ENCODE measurements at places on chromosomes 7 and 10.

GRCh38 chr7:128744366-128744905 is 5.3 kb downstream of the CALU start:
- DNase-seq, result no peak

- DNase-seq, result no peak
These were observed 13.7 kb downstream of the HTRA1 start for GRCh38 chr10:122475100-122475499.

- no peak for DNase-seq
These were observed 100.3 kb downstream of the C10orf90 start for GRCh38 chr10:126570245-126570570.

GRCh38 chr10:42930516-42931192 is 146.2 kb upstream of the RET start:
- no peak for DNase-seq

DNA sequence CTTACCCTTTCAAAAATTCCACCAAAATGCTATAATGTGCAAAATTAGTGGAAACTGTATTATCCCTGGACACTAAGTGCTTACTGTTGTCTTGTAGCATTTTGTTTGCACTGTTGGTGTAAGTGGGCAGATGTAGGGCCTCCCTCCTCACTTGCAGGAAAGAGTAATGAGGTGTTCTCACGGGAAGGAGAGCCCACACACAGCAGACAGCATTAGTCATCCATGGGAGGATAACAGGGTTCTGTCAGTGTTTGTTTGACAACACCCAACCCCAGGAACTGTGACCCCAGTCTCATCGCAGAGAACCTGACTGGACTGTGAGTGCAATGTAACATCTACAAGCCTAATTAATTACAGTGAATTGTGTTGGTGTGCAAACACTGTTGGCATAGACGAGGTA is 58.7 kb upstream of the VSTM2A start:
- DNase-seq, result no peak

DNA sequence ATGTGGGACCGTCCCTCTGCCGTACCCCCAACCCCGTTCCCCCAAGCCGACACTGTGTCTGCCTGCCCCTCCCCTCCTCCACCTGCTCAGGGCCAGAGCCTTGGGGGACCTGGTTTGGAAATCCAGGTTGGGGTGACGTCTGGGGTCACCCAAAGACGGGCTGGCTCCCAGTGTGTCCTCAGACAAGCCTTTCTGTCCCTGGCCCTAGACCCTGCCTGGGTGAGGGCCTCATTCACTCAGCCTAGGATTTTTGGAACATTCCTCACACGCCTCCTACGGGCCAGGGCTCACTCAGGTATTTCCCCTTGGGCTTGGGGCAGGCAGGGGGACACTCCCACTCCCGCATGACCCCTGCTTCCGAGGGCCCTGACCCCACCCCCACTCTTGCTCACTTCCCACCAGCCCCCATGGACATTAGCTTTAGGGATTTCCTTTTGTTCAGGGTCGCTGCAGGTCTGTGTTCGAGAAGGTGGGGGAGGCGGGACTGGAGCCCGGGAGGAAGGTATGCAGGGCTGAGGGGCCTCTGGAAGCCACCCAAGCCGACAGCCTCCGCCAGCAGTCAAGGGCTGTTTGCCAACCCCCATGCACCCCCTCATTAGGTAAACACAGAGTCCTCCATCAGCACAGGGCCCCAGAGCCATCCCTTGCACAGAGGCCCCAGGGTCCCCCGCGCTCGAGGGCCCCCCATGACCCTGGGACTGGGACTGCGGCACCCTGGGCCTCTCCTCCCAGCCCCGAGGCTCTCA is 35.1 kb downstream of the PDGFA start:
- no peak for DNase-seq

GRCh38 chr7:65307651-65308299 is 65.9 kb upstream of the ZNF92 start:
- DNase-seq, result peak; percentile 71

GRCh38 chr7:43954524-43955228 is 28.4 kb downstream of the UBE2D4 start:
- DNase-seq, result no peak

DNA sequence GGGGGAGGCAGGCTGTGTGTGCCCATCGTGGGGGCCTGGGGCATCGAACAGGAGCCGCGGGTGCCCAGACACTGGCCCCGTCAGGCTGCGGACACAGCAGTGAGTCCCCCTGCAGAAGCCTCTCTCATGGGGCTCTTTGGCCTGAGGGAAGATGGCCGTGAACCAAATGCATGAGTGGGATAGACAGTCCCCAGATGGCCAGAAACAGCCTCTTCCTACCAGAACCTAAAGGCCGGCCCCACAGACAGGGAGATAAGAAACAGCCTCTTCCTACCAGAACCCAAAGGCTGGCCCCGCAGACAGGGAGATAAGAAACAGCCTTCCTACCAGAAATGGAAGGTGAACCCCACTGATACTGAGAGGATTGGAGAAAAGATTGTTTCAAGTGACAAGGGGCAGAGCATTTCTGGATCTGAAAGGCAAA is 16.6 kb downstream of the IDI2 start:
- no peak for DNase-seq

GRCh38 chr7:31890198-31890597 is 180.0 kb downstream of the PDE1C start:
- no peak for DNase-seq

DNA sequence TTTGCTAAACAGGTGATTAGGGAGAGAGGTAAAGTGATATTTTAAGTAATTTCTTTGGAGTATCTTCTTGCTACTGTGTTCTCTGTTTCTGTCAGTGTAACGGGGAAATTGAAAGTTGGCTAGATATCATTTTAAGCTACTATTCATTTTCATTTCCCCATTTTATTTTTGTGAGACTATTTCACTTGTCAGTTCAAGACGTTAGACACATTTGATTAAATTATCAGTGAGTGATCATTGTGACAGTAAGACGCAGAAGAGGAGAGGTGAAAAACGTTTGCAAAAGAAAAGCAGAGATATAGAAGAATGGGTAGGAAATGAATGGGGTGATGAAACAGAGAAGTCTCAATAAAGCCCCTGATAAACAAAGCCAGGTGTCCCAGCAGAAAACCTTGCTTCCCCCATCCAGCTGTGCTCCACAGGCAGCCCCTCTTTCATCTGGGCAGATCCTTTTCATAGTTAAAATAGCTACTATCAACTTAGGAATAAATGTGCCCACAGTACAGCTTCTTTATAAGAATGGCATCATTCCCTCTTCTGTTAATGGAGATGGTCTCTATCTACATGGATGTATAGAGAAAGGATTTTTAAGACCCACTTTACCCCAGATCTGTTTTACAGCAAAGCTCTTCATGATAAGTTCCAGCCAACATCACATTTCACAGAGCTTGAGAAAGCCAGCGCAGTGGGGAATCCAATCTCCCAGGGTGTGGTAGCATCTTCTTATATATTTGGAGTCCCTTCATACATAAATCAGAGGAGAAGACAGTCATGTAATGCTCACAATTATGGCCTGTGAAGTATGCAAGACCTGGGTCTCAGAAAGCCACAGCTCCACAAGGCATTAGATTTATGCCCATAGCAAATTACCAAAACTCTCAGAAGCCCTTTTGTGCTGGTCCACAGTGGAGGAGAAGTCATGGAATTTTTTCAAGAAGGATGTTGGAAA is 138.1 kb upstream of the ITGB1 start:
- no peak for DNase-seq

DNA sequence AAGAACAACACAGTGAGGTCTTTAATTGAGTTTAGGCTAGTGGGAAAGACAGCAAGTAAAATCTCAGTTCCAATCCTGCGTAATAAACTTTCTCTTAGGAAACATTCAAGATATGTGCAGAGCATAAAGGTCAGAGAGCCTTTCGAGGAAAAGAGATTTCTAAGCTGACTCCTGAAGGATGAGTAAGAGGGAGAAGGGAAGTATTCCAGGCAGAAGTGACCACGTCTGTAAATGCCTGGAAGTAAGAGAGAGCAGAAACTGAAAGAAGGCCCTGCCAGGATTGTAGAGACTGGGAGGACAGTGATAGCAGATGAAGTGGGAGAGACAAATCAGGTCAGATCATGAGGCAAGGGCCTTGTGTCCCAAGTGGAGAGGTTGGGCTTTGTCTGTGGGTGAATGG is 41.8 kb downstream of the PNLIPRP3 start:
- DNase-seq, result no peak

- no peak for DNase-seq
These were observed 37.9 kb downstream of the SORCS1 start for GRCh38 chr10:107126512-107127065.

DNA sequence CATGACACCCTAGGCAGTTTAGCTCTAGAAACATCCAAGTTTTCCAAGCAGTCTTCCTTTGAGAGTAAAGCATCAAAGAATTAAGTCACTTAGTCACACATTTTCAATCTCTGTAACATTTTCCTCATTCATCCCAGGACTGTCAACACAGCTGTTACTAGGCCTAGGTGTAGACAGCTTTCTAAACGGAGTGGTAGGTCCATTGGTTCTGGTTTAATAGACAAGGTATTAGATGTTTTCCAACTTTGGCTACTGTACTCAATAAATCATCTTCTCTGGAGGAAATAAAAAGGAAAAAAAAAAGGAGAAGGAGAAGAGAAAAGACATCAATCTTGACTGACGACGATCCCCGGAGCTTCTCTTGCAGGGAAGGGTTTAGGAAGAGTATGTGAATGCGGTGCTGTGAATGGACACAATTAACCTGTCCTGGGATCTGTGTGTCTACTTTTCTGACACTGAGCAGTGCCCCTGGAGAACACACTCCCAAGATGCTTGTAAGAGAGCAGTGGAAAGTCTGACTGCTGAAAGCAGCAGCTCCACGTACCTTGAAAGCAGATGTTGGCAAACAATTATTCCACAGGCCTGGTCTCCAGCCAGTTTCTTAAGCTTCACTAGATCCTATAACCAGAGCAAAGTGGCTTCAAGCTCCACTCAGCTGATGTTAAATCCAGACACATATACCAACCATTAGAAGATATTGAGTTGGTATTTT is 59.1 kb downstream of the CXCL12 start:
- DNase-seq, result no peak
